Fibroblast of skin of abdomen (primary cell): ENCODE measurements at places on chromosomes 2 and 18.
A peak's percentile ranks its signal among the peaks of the same experiment; 100 is the strongest.

DNA sequence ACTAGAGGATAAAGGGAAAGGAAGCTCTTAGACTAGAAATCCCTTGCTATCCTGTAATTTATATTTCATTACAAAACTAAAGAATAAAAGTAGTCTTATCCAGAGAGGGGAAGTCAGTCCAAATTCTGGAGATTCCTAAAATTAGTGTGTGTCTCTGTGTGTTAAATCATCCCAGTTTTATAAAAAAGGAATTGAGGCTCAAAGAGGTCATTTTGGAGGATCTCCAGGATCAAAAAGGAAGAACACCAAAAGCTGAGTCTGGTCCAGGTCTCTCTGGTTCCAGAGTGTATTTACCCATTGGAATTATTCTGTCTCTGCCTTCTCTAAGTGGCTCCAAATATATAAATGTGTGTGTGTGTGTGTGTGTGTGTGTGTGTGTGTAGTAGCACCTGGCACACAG lies 166.7 kb downstream of the NRXN1 start:
- no peak for DNase-seq

DNA sequence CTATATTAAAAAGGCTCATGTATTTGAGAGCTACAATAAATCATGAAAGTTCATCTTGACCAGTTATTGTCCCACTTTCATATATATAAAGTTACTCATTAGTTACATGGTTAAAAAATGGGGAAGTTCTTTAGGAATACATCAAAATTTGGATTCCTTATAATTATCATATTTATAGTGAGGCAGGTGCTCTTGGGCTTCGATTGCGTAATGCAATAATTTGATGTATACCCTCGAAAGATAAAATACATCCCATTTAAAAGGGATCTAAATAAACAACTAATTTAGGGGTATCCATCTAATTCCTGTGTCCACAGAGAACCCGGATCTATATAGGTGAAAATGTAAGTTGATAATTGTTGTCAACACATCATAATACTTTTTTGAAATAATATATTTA lies 444.6 kb downstream of the RIT2 start:
- no peak for DNase-seq

- no peak for DNase-seq
These were observed 89.7 kb upstream of the MSH2 start for GRCh38 chr2:47313141-47313691.

GRCh38 chr2:191632426-191632825 lies 45.5 kb upstream of the NABP1 start:
- DNase-seq, result no peak

DNA sequence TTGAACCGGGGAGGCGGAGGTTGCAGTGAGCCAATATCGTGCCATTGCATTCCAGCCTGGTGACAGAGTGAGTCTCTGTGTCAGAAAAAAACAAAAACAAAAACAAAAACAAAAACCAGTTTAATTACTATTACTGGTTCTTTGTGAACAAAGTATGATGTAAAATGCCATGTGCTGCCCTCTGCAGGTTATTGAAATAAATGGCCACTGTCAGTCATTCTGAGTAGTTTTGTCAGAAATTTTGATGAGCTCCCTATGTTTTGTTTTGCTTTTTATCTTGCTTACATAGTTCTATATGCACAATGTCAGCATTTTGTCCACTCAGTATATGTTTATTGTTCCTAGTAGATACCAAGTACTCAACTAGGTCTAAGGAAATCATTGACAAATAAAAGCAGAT lies 423.6 kb upstream of the CHST9 start:
- DNase-seq, result no peak

- no peak for DNase-seq
These were observed 329.9 kb downstream of the HRH4 start for GRCh38 chr18:24790347-24790746.

DNA sequence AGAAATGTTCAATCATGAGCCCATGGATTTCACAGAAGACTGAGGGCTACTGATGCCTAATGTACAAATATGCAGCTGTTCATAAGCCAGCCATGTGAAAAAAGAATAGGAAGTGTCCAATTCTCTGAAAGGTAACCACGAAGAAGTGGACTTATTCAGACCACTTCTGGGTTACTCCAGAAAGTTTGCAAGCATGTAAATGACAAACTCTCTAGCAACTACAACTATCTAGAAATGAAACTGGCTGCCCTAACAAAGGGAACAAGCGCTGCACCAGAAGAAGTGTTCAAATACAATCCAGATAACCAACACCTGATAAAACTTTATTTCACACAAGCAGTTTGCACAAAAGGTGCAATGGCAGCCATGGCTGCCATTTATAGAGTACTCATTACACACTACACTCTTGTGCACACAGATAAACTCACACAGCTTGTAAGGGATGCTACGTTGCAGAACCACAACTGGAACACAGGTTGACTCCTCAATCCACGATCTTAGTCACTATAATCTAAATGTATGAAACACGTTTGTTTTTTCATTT lies 13.9 kb downstream of the MBOAT2 start:
- DNase-seq, result no peak

GRCh38 chr18:21306368-21306767 lies 64.3 kb downstream of the GREB1L start:
- DNase-seq, result no peak

DNA sequence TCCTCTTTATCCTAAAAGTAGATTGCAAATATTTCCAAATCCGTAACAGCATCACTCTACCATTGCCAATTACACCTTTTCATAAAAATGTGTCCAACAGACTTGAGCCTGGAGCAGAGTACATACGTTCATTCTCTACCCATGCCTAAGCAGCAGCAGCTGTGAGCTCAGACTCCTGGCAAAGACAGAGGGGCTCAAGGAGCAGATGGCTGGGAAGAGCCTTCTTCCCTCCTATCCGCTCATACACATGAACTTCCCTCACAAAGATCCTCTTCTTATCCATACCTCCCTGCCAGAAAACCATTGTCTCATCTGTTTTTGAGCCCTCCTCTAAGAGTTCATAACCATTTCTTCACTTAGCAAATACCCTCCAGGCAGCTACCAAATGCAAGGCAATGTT lies 164.3 kb upstream of the ARL4C start:
- no peak for DNase-seq

DNA sequence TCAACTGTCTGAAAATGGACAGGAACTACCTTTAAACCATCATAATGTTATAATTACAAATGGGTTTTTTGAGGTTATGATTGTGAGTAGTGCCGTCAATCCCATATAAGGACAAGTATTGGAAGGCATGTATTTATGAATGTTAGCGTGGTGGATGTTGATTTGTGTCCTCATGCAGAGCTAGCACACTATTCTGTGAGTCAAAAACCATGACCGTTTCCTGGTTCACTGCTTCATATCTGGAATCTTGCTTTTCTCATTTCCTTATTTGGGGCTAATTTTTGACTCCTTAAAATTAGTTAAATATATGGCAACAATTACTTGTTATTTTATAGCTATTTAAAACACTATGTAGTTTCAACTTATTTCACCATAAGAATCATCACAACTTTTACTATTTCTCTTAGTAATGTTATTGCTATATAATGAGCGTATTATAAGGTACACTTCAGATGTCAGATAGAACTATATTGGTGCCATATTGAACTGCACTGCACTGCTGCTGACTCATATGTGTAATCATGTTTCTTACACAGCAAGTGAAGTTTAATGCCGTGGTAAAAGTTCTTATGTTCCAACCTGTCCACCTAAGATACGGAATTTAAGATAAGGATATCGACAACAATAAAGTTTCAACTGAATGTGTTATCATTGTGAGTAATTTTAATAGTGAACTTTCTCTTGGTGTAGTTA lies 192.8 kb downstream of the PTGR3 start:
- DNase-seq, result peak; percentile 9

- no peak for DNase-seq
These were observed 38.9 kb upstream of the MGAT4A start for GRCh38 chr2:98769784-98770183.
